ENCODE measurements at places on chromosomes 3 and 15.

DNA sequence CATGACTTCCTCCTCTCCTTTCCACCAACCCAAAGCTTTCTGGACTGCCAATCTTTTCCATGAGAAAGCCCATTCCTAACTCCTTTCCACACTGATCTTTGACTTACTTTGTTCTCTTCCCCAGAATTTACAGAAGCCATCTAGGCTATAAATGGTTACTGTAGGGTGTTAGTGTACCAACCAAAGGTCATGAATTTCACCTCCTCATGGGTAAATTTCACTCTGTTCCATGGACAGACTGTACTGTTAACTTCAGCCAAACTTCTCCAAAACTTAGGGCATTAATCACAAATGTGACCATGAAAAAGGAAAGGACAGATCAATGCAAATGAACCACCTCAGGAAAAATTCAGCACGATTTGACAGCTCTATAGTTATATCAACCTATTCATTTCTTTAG is 54.9 kb downstream of the ATOSA start:
- no peak for DNase-seq

GRCh38 chr3:151283907-151284461 is 5.6 kb upstream of the P2RY14 start:
- no peak for DNase-seq

DNA sequence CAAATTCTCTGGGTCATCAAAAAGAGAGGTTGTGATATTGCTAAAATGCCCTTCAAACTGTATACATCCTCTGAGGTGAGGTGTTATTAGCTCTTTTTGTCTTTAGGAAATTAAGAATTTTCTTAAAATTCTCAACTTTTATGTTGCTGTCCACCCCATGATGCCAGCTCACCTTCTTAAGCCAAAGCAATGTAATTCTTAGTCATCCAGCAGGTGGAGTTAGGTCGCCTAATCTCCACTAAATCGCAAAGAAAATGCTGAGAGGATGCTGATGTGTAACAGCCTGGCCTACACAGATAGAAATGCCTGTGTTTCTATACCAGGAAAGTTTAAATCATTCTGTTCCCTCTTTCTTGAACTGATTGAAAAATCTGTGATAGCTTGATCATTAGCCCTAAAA is 770.2 kb upstream of the ALCAM start:
- DNase-seq: no peak

DNA sequence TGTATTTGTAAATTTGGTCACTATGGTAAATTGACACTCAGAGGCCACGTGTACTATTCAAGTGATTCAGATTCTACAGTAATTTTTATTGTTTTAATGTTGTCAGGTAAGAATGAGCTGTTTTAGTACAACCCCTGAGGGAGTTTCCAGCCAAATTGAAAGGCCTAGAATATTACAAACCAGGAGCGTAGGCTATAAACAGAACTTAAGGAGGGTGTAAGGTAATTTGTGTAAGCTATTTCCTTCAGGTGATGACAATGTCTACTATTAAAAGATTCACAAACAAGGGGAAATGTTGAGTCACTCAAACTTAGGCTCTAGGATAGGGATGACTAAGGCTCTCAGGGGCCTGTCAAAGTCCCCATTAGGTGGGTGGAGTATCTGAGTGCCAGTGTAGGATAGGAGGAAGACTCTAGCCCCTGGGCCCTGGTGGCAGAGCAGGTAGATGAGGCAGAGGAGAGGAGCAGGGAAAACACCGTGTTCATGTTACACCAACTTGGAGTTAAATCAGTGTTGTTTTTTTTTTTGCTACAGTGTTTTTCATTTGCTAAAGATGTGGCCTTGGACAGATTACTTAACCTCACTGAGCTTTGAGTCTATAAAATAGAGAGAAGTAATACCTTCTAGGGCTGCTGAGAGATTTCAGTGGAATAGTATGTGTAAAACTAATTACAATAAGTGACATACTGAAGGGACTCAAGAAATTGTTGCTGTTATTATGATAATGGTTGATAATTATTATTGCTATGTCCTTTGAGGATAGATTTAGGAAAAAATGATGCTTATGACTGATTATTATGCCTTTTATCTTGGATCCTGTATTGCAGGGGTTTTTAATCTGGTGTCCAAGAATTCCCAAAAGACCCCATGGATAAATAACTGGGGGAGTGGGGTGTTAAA is 10.3 kb downstream of the TM4SF1 start:
- DNase-seq: no peak

DNA sequence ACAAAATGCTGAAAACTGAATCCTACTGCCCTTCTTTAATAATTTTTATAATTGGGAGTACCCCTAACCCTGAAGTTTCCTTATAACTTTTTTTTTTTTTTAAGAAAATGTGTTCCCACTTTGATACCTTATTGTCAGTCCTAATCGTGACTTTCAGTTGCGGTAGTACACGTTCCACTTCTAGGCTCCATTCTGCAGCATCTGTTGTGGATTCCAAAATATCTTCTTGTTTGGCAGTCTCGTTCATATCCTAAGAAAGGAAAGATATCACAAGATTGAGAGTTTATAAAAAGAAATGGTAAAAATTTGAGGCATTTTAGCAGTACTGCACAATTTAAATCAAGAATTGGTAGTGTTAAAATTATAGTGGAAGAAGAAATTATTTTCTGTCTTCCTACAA is 30.8 kb downstream of the IFT57 start:
- DNase-seq: no peak

- no peak for DNase-seq
Observed at GRCh38 chr15:94174399-94174802, 57.0 kb upstream of the MCTP2 start.

DNA sequence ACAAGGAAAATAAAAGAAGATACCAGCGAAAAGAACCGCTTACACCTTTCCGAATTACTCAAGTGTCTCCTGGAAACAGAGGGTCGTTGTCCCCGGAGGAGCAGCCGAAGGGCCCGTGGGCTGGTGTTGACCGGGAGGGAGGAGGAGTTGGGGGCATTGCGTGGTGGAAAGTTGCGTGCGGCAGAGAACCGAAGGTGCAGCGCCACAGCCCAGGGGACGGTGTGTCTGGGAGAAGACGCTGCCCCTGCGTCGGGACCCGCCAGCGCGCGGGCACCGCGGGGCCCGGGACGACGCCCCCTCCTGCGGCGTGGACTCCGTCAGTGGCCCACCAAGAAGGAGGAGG is 325 bp downstream of the ALCAM start:
- no peak for DNase-seq

GRCh38 chr3:4795905-4796304 is 183.3 kb upstream of the BHLHE40 start:
- DNase-seq: no peak

GRCh38 chr15:42070279-42070975 is 23.9 kb downstream of the PLA2G4D start:
- no peak for DNase-seq

DNA sequence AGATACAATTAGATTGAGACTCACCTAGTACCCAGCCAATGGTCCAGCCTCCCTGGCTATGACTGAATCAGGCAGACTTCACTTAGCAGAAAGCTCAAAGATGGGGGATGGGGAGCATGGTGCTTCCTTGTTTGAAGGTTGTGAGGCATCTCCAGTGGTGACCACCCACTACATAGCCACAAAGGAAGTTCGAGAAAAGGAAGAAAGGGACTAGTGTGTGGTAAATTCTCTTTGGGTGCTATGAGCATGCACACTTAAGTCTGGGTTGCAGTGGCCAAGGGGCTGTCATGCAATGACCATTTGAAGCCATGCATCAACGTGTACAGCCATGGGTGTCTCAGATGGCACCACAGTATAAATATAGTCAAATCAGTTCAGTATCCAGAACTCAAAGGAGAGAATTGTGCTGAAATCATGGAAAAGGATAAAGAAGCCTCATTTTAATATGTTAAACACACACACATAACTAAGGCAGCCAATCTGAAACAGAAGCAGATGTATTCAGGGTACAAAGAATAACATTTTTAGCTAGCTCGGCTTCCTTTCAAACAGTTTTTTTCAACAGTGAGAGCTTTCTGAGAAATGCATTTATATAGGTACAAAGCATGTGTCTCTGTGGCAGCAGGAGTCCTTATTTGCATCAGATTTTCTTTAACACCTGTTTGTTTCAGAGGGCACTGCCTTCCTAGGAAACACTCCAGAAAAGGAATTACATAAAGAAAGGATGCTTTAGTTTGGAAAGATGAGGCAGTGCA is 275.5 kb downstream of the GAP43 start:
- no peak for DNase-seq

- no peak for DNase-seq
Observed at GRCh38 chr15:74976159-74976558, 19.2 kb upstream of the SCAMP5 start.

DNA sequence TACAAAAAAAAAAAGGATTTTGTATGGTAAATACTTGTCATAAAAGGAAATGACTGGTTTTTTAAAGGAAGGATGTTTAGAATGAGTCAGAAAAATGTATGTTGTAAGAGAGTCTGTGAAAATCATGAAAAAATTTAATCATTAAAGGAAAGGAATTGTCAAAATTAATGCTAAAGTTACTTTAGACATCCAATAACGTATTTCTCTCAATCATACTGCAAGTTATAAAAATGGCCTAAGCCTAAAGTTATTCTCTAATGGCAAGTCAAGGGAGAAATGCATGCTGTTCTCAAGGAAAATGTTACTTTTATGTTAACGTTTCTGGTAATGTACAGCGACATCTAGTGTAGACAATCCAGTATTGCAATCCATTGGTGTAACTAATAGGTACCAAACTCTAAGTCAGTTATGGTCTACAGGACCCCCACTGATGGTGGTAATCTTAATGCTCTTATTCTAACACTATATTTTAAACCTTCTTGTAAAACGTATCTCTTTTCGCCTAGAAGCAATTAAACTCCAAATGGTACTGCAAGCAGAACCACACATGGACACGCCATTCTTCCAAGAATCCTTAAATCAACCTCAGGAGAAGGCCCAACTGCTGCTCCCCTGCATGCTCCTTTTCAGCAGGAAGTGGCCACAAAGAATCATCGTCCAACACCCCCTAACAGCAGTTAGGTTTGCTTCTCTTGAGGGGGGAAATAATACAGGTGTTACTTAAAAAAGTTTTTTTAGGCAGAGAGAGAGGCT is 35.2 kb downstream of the NCEH1 start:
- DNase-seq: peak; percentile 2

- DNase-seq: no peak
Observed at GRCh38 chr15:75033809-75034208, 10.4 kb downstream of the PPCDC start.

GRCh38 chr3:131224886-131225550 is 156.6 kb upstream of the NUDT16 start:
- no peak for DNase-seq

GRCh38 chr15:75136758-75137157 is 64.9 kb upstream of the C15orf39 start:
- DNase-seq: no peak

GRCh38 chr3:125054449-125055329 is 1.1 kb downstream of the HEG1 start:
- no peak for DNase-seq

DNA sequence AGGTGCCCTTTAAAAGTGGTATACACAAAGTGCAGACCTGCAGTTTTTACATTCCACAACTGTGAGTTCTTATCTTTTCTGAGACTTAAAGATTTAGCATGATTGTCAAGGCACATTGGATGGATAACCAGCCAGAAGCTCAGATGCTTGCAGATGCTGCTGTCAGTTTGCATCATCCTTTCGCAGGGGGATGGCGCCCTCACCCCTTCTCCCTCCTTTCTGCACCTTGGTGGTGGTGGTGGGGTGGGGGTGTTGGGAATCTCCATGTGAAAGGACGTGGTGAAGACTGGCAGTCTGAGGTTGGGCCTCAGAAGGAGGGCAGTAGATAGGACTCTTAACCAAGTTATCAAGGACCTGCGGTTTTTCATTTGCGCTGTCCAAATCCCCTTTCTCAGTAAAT is 309.6 kb upstream of the SEMA6D start:
- DNase-seq: no peak

GRCh38 chr15:77309392-77309791 is 110.5 kb downstream of the PEAK1 start:
- DNase-seq: no peak

GRCh38 chr3:165653130-165653778 is 184.0 kb downstream of the BCHE start:
- no peak for DNase-seq

GRCh38 chr15:22933641-22934061 is 46.5 kb downstream of the CYFIP1 start:
- no peak for DNase-seq

DNA sequence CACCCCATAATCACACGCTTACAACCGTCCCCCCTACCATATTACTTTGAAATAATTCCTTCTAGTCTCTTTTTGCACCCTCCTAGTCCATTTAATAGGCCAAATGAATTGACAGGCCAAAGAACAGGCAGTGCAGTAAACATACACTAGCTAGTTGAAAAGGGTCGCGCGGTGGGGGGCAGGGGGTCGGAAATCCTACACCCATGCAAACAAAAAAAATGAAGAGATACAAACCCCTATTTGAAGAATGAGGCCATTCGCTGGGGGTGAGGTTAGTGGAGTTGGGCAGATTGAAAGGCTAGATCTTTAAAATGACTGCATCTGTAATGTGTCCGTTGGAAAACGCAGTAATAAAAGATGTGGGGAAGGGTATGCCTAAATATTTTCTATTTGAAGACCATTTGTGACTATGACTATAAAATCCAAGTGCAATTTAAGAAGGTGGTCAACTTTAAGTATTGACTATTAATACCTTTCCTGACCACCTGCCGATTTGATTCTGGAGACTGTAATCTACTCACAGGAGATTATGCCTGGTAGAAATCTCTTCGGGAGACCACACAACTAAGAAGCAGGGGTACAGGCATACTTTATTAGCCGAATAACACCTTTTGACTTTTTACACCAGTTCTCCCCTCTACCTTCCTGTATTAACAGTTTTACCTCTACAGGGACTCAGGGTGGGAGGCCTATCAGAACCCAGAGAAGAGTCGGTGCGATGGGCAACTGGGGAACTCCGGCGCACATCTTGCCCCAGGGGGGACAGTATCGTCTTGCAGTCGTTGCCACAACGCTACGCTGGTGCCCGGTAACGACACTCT is 762 bp upstream of the ARL6 start:
- no peak for DNase-seq

- DNase-seq: no peak
Observed at GRCh38 chr3:106348139-106348690, 479.4 kb upstream of the CBLB start.

DNA sequence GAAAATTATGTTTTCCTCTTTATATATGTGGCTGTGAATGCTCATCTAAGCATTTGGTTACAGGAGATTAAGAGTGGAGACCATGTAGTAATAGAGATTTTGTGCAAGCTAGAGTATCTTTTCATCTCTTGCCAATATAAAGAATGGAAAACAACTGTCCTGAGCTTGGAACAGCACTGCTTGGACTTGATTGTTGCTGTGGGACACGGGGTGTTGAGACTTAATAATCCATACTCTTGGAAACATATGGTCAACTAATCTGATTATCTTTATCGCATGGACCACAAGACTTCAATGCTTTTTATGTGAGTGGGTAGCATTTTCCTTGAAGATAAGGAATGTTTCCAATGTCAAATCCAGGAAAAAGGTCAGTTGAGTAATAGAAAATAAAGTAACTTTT is 806.3 kb downstream of the DIPK2A start:
- DNase-seq: no peak

GRCh38 chr3:185825006-185825638 is at the start of gene IGF2BP2:
TSS of gene IGF2BP2 (minus strand) at chr3:185825042. CDS start at chr3:185824960, 82 bp downstream.
- no peak for DNase-seq

- no peak for DNase-seq
Observed at GRCh38 chr15:37921527-37922385, 12.7 kb upstream of the TMCO5A start.

- DNase-seq: no peak
Observed at GRCh38 chr3:132062535-132062934, 27.7 kb upstream of the CPNE4 start.

GRCh38 chr3:164209363-164209762 is 868.9 kb downstream of the SI start:
- no peak for DNase-seq

GRCh38 chr3:194489736-194490612 is 3.2 kb upstream of the ATP13A3 start:
- DNase-seq: no peak

All from stimulated activated CD4-positive, alpha-beta T cell treated with anti-CD3 and anti-CD28 coated beads, Interleukin-1b, Interleukin-23, amount 100 ng/mL, for 24 hours (primary cell).